ENCODE measurements at places on chromosomes 2 and 18.

DNA sequence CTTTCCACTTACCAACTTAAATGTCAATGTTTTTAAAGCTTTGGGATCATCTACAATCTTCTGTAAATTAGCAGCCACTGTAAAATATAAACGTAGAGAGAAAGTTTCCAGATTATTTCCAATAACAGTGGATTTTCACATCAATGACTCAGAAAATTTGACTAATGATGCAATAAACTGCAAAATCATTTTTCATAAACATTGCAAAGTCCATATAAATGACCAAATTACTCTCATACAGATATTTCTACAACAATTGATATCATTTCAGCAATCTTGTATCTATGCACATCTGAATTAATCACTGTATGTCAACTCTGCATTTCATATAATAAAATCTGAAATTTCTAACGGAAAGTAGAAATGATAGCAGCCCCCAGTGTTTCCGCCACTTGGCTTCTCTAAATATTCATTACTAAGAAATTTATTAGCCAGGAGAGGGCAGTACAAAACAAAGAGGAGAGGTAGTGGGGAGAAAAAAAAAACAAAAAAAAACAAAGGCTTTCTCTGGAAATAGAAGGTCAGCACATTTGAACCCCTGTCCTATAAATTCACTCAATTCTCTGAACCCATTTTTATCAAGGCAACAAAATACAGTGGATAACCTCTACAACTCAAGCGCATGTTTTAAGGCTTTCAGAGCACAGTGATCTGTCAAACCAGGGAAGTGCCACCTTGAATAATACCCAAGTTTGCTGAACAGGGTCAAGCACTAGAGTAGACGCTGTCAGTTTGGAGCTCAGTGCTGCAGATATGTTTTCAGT is 282.6 kb downstream of the STK39 start:
- DNase-seq, result no peak

- no peak for DNase-seq
Observed at GRCh38 chr2:39512941-39513340, 75.9 kb upstream of the MAP4K3 start.

DNA sequence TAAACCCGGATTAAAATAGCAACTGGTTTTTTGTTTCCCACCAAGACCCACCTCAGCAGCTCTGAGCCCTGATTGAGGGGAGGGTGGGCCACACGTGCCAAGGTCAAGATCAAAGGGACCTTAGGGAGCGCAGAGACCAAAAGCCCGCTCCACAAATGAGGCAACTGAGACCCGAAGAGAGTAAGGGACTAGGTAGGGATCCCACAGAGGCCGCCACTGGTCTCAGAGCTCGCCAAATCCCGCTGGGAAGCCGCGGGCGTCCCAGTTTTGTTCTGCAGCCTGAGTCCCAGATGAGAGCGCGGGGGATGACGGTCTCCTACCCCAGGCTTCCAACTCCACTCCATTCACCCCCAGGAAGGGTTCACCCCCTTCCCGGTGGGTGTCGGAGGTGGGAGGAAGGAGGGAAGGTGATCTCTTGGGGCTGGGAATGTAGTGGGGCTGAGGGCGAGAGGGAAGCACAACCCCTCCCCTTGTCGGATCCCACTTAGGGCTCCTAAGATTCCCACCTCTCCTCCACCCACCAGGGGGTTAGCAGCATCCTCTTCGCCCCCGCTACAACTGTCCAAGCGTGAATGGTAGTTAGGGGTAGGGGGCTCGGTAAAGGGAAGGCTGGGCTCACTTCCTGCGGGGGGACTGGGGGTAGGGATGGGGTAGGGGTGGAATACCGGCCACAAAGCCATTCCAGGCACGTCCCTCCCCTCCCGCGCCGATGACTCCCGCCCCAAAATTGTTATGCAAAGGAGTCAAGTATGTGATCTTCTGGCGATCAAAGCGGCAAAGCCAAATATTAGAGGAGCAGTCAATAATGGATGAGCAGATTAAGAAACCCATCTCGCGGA is 7.3 kb upstream of the EN1 start:
- DNase-seq, result no peak

DNA sequence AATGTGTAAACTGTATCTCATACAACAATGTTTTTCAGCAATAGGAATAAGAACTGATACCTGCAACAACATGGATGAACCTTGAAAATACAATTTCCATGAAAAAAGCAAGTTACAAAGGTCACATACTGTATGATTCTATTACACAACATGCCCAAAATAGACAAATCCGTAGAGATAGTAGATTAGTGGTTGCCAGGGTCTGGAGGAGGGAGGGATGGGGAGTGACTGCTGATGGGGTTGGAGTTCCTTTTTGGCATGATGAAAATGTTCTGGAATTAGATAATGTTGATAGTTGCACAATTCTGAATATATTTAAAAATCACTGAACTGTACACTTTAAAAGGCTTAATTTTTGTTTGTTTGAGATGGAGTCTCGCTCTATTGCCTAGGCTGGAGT is 33.8 kb downstream of the UBXN4 start:
- no peak for DNase-seq

DNA sequence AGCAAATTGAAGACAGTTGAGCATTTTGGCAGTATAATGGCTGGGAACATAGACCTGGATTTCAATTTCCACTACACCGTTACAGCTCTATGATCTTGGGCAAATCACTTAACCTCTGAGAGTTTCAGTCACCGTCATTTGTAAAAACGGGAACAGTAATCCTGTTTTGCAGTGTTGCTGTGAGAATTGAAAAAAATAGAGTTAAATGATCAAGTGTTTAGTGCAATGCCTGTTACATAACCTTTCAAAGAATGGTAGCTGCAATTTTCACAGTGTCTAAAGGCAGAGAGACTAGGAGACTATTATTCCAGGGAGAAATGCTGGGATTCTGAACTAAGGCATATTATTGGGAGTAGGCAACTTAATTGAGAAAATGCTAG is 2.0 kb downstream of the AGPS start:
- no peak for DNase-seq

GRCh38 chr2:132430895-132431294 is 14.3 kb downstream of the GPR39 start:
- no peak for DNase-seq

DNA sequence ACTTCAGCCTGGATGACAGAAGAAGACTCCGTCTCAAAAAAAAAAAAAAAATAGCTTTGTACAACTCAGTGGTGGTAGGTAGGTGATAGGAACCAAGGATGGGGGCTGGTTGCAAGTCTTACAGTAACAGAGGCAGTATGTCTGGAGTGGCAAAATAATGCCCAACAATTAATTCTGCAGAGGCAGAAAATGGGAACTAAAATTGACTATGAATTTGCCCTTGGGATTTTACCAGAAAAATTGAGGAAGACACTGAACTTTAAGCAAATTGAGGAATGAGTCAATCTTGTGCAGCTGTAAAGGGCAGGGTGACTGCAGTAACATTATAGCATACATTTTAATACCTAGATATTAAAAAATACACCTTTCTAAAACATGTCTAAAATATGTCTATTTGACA is 292.1 kb upstream of the FBXO11 start:
- no peak for DNase-seq

DNA sequence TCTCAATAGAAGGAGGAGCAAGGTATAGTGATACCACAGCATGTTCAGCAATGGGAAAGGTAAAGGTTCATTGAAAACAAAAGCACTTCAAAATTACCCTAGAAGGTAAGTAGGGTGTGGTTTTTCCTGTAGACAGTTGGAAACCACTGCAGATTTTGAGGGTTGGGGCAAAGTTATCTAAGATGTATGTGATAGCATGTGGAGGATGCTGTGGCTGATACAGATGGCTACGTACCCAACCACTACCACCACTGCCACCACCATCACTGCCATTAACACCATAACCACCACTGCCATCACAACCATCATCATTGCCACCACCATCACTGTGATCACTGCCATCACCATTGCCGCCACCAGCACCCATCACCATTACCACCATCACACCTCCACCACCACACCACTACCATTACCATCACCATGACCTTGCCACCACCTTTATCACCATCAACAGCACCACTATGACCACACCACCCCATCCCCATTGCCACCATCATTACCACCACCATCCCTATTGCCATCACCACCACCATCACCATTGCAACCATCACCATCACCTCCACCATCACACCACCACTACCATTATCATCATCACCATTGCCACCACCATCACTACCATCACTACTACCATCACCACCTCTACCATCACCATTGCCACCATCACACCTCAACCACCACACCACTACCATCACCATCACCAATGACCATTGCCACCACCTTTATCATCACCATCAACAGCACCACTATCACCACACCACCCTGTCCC is 3.7 kb downstream of the TMSB10 start:
- DNase-seq, result peak; percentile 34

DNA sequence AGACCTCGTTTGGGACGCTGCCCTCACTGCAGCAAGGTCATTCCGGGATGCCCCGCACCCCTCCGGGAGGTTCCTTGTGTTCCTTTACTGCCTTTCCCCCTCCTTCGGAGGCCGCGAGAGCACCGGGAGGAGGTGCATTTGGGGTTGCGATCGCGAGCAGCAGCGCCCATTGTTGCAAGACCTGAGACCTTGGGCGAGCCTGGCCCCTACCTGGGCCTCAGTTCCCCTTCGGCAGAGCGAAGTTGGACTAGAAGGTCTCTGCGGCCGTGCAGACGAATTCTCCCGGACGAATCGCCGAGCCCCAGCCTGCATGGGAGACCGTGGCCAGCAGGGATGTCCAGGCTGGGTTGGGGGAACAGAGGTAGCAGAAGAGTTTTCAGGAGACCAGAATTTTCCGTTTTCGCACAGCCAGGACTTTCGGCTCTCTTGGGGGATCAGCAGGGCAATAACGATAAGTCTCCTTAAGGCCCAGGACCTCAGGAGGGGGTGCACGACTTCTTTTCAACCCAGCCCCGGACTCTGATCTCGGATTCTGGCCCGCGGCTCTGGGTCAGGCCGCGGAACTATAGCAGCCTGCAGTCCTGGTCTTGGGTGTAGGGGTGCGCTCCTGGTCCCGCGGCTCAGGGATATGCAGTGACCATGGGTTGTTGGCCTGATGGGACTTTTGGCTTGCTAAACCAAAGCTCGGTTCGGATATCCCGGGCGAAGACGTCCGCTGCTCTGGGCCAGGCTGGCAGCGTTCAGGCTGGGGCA is 2.8 kb downstream of the GDF7 start:
- no peak for DNase-seq

DNA sequence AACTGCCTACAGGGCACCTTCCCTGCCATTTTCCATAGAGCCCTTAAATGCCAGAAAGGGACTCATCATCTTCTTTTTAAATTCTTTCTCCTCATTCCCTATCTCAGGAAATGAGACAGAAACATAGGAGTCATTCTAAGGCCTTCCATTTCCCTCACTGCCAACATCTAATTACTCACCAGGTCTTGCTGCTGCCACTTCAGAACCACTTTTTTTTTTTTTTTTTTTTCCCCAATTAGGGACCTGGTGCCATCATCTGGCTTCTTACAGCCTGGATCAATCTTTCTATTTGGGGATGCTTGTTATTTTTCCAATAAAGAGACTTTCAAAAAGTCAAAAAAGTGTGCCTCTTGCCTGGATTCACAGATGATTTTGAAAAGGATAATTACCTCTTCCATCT is 373.4 kb downstream of the LPIN1 start:
- no peak for DNase-seq

GRCh38 chr2:105487142-105488069 is 88.6 kb upstream of the FHL2 start:
- DNase-seq, result no peak

- no peak for DNase-seq
Observed at GRCh38 chr2:188664951-188665595, 309.1 kb upstream of the COL3A1 start.

- DNase-seq, result no peak
Observed at GRCh38 chr2:165905854-165906253, 47.7 kb downstream of the TTC21B start.

All from T-helper 1 cell (primary cell).